GM23338 (cell line): ENCODE measurements at places on chromosomes 5 and 9. TPM values are rescaled to one million over a fixed set of nuclear protein-coding genes. Genes with fewer than 3 reads are reported as not detected.
A peak's percentile ranks its signal among the peaks of the same experiment; 100 is the strongest.

- DNase-seq, result no peak
These were observed 6.3 kb downstream of the GPX3 start for GRCh38 chr5:151026679-151027078.

DNA sequence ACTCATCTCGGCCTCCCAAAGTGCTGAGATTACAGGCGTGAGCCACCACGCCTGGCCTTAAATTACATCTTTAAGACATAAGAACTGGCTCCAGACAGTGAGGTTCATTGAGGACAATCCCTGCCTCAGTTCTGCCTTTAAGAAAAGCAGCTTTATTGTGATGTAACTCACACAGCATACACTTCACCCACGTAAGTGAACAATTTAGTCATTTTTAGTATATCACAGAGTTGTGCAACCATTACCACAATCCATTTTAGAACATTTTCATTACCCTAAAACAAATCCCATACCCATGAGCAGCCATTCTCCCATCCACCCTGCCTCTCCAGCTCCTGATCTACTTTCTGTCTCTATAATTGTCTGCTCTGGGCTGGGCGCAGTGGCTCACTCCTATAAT lies 24.0 kb upstream of the LTC4S start:
- DNase-seq, result no peak

GRCh38 chr5:181207214-181207959 lies 2.4 kb upstream of the TRIM7 start:
- DNase-seq, result peak; percentile 88

GRCh38 chr5:139950436-139950835 lies 92.7 kb downstream of the NRG2 start:
- DNase-seq, result no peak

- no peak for DNase-seq
These were observed 11.4 kb downstream of the OTULIN start for GRCh38 chr5:14675865-14676300.

DNA sequence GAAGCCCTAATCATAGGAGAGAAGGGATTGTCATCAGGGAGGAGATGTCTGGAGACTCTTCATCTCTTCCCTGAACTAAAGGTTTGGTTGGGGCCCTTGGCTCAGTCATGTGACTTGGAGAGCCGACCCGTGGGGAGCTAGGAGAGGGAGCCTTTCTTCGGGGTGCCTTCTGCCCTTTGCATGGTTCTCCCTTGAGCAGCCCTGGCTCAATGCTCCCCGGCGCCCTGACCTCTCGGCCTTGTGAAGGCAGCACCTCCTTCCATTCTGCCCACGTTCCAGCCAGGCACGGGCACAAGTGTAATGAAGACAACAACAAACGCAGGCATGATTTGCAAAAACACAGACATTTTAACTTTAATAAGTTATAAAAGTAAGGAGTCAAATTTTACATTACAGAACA lies 50.4 kb downstream of the ZNF354C start:
- no peak for DNase-seq

- no peak for DNase-seq
These were observed 27.2 kb downstream of the HSPA4 start for GRCh38 chr5:133079048-133079447.

DNA sequence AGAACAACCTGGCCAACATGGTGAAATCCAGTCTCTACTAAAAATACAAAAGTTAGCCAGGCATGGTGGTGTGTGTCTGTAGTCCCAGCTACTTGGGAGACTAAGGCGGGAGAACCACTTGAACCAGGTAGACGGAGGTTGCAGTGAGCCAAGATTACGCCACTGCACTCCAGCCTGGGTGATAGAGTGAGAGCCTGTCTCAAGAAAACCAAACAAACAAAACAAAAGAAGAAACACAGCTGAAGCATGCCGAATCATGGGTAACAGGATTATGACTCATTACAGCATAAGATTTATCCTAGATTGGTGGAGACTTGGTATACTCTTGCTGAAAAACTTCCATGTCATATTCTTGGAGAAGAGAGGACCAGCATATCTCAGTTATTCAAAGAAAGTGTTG lies 236.7 kb upstream of the CCNH start:
- no peak for DNase-seq

DNA sequence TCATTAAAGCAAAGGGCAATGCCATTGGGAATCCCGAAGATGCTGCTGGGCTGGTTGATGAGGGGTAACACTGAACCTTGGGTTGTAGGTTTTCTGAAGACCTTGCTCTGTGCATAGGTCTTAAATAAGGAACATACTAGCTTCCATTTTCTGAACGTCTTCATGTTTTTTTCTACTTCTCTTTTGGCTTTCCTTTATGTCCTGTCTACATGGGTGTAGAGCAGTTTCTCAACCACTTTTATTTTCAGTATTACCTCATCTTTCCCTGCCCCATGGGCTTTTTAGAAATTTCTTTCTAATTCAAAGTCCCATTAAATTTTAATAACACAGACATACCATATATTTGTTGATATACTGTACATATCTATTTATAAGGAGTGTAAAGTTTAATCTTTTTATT lies at the start of gene IFNA14:
TSS of gene IFNA14 (minus strand) at position 95 of the 400 bp plus-strand sequence. CDS start at position 25, 70 bp downstream.
- DNase-seq, result no peak

- no peak for DNase-seq
These were observed 12.6 kb downstream of the ZNF462 start for GRCh38 chr9:106875529-106875928.

DNA sequence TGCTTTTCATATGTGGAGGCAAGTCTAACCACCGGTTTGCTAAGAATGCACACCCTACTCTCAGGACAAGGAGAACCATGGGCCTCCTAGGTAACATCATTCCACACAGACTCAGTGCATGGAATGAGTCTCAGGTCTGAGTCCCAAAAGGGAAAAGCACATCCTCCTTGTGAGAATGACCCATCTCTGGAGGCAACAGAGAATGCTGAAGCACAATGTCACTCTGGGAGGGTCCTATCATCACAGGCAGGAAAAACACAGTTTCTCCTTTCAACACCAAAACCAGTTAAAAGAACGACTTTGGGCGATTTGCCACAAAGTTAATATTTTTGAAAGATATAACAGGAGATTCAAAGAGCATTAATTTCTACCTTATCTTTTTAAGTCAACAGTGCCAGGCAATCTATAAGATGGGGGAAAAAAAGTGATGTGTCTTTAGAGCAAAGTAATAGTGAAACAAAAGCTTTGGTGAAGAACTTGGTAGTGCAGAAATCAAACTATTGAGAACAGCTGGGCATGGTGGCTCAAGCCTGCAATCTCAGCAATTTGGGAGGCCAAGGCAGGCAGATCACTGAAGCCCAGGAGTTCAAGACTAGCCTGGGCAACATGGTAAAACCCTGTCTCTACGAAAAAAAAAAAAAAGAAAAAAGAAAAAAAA lies 97.3 kb downstream of the OXCT1 start:
- no peak for DNase-seq

GABRB2 gene
- 0.04 and 0.94 TPM in 2 replicates for total RNA-seq

CLIC3 gene
- 0.56 TPM in 1 of 2 replicates, not detected in the other for total RNA-seq

ARL14EPL gene
- total RNA-seq, result not detected in 2 replicates

FAM81B gene
- not detected in 2 replicates for total RNA-seq

NEUROG1 gene
- total RNA-seq, result not detected in 2 replicates

CEL gene
- total RNA-seq, result 1.0 and 2.3 TPM in 2 replicates
